ENCODE measurements at places on chromosomes 1 and 21. TPM values are rescaled to one million over a fixed set of nuclear protein-coding genes. Genes with fewer than 3 reads are reported as not detected.

The ITGB3BP gene
- 5.2 TPM for total RNA-seq

The ROR1 gene
- 22.9 TPM for total RNA-seq

DNA sequence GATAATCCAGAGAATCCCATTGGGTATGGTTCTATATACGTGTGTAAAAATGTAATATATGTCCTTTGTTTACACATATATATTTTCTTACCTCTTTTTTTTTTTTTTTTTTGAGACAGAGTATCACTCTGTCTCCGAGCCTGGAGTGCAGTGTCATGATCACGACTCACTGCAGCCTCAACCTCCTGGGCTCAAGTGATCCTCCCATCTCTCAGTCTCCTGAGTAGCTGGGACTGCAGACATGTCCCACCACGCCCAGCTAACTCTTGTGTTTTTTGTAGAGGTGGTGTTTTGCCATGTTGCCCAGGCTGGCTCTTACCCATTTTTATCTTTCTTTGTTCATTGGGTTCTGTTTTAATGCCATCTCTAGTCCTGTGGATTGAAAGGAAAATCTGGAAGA lies 59.5 kb downstream of the ZBTB17 start:
- H3K27ac ChIP-seq, result no peak overlapping the region
- H3K4me1 ChIP-seq, result peaks cover 28% of the 10 kb centered on the region
- no peak overlapping the region for H3K4me3 ChIP-seq
- H3K36me3 ChIP-seq, result no peaks in the 10 kb centered on the region
- DNase-seq, result no peak

The INAVA gene
- total RNA-seq, result not detected

DNA sequence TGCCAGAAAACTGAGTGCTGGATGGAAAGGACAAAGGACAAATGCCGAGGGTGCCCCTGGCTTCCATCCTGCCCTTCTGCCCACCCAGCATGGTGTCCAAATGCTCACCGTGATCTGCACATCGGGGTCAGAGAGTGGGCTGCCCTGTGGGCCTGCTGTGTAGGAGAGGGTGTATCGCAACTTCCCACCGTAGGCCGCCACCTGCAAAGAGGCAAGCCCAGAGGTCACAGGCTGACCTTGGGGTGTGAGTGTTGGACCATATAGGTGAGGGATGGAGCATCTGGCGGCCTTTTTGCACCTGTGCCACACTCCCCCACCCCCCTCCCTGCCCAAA lies 53.5 kb downstream of the LDLRAD2 start:
- no peaks in the 10 kb centered on the region for H3K27me3 ChIP-seq
- peaks cover 11% of the 10 kb centered on the region for H3K4me1 ChIP-seq
- peaks cover 100% of the 10 kb centered on the region for H3K36me3 ChIP-seq
- no peak for DNase-seq
- H3K4me3 ChIP-seq, result no peak overlapping the region

DNA sequence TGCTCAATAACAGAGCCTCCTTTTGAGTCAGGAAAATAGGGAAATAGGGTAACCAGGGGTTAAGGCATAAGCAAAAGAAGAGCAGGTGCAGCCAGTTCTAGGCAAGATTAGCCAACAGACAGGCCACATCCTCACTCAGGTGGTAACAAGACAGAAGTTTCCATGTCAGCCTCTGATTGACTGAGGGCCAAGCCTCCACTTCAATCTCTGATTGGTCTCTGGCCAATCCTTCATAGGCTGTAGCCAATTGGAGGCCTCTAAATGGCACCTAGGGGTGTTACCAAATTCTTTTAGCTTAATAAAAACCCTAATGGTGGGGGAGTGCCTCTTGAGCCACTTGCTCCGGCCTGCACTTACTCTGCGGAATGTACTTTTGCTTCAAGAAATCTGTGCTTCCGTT lies 37.2 kb downstream of the LACTBL1 start:
- DNase-seq, result no peak

DNA sequence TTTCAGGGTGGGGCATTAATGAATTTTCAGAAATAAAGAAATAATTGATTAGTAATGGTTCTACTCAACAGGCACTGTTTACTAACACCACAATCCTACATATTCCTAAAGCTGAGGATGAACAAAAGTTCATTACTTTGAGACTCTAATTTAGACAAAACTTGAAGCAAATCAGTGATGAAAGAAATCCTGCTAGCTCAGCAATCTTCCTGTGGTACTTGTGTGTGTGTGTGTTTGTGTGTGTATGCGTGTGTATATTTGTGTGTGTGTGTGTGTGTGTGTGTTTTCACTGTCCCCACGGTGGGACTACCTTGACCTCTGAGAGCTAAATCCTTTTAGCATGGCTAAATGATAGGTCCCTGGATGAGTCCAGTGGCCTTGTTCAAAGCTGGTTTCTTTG lies 48.5 kb upstream of the RAB3GAP2 start:
- H3K27ac ChIP-seq, result no peak overlapping the region
- H3K4me3 ChIP-seq, result no peak overlapping the region
- no peaks in the 10 kb centered on the region for H3K36me3 ChIP-seq
- H3K4me1 ChIP-seq, result no peaks in the 10 kb centered on the region
- no peaks in the 10 kb centered on the region for H3K27me3 ChIP-seq

DNA sequence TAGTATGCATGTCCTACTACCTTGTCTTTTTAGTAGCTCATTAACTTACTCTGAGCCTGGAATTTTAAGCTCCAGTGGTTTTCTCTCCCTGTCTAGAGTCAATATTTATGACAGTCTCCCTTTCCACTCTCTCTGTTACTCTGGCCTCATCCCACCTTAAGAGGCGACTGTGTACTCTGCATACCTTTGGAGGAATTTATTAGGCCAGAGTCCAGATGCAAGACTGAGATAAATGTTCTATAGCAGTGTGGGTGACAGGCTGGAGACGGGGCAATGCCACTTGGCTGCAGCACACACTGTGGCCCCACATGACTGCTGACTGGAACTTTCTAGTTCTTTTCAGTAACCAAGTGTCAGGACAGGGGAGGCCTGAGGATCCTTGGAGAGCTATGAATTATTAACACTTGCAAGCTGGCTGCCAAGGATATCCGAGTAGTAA lies 4.1 kb upstream of the PDZK1 start:
- no peak overlapping the region for H3K27ac ChIP-seq
- H3K27me3 ChIP-seq, result no peaks in the 10 kb centered on the region
- no peaks in the 10 kb centered on the region for H3K36me3 ChIP-seq
- DNase-seq, result no peak
- H3K4me3 ChIP-seq, result no peak overlapping the region
- H3K4me1 ChIP-seq, result no peaks in the 10 kb centered on the region

- no peak for DNase-seq
- no peaks in the 10 kb centered on the region for H3K36me3 ChIP-seq
- no peak overlapping the region for H3K27ac ChIP-seq
These were observed 269.3 kb upstream of the LYPLAL1 start for GRCh38 chr1:218904416-218904815.

DNA sequence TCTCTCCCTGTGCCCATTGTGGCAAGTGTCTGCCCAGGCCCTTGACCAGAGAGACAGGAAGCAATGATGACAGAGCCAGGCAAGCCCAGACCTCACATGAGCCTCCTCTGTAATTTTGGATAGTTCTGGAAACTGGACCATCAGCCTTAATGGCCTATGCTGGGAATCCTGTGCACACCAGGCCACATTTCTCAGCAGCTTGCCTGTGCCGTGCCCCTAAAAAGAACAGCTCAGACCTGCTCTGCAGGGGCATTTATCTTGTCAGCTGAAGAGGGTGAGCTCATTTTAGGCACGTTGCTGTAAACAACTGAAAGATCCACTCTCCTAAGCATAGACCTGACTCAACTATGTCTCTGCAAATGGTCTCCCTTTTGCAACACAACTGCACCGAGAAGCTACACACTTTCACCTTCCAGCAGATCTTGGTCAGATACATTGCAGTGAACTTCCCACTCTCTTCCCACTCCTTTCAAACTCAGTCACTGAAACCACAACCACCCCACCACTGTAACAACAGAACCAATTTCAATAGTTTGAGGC lies 53.5 kb upstream of the BACH1 start:
- no peaks in the 10 kb centered on the region for H3K27me3 ChIP-seq
- no peak overlapping the region for H3K4me3 ChIP-seq
- H3K36me3 ChIP-seq, result no peaks in the 10 kb centered on the region
- H3K27ac ChIP-seq, result no peak overlapping the region

- H3K27ac ChIP-seq, result no peak overlapping the region
- DNase-seq, result no peak
- no peaks in the 10 kb centered on the region for H3K27me3 ChIP-seq
These were observed 29.9 kb upstream of the DISP1 start for GRCh38 chr1:222784916-222785315.

- no peaks in the 10 kb centered on the region for H3K27me3 ChIP-seq
- peaks cover 51% of the 10 kb centered on the region for H3K36me3 ChIP-seq
- H3K4me3 ChIP-seq, result no peak overlapping the region
- peaks cover 12% of the 10 kb centered on the region for H3K4me1 ChIP-seq
- DNase-seq, result no peak
These were observed 38.7 kb downstream of the ETNK2 start for GRCh38 chr1:204112876-204113730.

Measured in heart right ventricle (tissue), 16 donors.